ENCODE measurements at places on chromosomes 1 and 21.

GRCh38 chr1:156554971-156555370 is 17.4 kb downstream of the IQGAP3 start:
- ATAC-seq = no peak

DNA sequence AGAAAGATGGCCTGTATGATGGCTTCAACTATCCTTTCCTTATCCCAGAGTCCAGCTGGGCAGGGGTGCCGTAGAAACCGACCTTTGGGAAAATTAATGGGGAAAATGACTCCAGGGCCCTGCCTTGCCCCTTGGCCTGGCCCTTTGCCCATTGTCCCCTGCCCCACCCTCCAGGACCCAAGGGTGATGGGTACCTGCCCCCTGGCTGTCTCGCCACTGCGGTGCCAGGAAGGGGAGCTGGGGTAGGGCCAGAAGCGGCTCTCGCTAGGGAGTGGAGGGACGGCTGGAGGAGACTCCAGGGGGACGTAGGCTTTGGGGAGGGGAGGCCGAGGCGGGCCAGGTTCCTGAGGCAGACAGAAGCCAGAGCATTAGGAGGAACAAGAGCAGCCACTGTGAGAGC is 29.1 kb upstream of the GOLT1A start:
- ATAC-seq = no peak

GRCh38 chr1:243251539-243251938 is 3.5 kb downstream of the CEP170 start:
- no peak for ATAC-seq

DNA sequence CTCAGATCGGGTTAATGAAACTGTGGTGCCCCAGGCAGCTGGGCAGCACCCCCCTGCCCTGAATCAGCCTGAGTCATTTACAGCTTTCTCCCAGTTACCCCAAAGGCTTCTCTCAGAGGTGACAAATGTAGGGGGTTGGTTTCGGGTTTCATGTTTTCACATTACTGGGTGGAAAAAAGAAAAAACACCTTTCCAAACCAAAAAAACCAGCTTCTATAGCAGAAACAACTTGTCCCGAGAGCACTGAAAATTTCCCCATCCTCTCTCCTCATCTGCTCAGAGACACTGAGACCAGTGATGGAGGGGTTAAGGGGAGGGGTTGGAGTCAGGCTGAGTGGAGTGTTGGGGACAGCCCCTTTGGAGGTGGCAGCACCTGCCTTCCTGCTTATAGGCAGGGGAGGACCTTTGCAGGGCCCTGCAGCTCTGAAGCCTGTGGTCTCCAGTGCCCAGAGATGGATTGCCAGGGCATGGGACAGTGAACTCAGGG is 15.6 kb downstream of the UTP11 start:
- peak; percentile 88 for ATAC-seq

DNA sequence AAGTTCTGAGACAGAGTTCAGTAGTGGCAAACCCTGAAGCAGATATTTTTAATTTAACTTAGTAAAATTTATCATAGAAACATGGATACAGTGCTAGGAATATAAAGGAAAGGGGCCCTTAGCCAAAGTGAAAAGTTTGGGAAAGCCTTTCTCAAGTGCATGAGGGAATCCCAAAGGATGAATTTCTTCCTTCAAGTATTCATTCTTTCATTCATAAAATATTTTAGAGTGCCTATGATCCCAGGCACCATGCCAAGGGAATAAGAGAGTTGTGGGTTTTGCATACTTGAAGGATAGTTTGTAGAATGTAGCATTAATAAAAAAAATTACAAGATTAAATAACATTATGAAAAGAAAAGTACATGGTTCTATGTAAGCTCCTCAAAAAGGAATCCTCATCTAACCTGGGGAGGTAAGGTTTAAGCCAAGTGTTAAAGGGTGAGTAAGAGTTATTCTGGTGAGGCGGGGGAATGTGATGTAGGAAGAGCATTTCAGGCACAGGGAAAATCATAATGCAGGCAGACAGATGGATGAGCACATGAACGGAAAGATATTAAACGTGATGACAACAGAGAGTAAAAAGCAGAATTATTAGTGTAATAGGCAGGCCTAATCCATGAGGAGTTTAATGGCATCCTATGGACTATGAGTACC is 40.4 kb upstream of the NTNG1 start:
- ATAC-seq = no peak

DNA sequence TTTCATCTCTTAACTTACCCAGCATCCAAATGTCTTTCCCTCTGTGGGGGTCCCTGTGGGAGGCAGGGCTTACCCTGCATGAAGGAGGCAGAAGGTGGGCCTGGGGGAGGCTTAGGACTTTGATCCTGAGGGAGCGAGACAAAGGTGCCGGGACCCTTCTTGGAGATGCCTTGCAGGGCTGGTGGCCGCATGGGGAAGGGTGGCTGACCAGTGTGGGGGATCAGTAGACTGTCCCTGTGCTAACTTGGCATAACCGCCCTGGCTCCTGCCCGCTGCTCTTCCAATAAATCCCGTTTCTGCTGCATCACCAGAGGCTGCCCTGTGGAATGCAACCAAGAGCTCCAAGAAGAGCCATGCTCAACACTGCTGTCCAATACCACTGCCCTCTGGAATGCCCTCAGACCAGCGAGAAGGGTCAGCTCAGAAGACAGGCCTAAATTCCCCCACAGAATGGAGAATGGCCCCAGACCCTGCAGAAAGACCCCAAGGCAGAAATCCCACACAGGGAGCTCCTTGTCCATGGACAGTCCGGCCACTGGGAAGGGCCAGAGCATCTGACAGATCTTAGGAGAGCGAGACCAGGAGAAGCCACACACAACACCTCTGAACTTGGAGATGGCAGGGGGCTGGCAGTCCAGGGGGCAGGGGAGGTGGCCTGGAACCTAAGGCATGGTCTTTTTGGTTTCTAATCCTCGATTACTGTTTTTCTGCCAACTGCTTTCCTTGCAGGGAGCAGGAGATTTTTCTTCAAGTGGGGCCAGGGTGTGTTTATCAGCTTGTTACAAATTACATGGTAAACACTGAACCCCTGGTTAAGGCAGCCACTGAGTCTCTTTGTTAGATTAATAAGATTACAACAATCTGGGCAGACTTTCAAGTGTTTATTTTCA is 46.7 kb upstream of the DMRTB1 start:
- no peak for ATAC-seq

- no peak for ATAC-seq
Measured at GRCh38 chr1:219128957-219129356, 44.7 kb upstream of the LYPLAL1 start.

DNA sequence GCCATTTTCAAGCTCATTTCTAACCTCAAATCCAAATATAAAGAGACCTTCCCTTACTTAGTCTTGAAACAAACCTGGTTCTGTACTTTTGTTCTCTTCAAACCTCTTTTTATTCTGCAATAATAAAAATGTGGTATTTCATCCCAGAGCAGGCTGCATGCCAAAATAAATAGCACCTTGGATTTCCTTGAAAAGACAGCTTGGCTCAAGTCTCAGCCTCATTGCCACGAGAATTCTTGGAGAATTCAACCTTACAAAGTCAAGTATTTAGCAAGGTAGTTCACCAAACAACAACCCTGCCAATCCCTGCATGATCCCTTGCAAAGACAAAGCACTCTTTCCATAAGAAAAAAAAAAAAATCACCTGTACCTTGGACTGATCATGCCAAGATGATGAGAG is 33.8 kb downstream of the KANK4 start:
- ATAC-seq = no peak

GRCh38 chr1:156748670-156749418 is 2.6 kb downstream of the HDGF start:
- ATAC-seq = peak; percentile 30

DNA sequence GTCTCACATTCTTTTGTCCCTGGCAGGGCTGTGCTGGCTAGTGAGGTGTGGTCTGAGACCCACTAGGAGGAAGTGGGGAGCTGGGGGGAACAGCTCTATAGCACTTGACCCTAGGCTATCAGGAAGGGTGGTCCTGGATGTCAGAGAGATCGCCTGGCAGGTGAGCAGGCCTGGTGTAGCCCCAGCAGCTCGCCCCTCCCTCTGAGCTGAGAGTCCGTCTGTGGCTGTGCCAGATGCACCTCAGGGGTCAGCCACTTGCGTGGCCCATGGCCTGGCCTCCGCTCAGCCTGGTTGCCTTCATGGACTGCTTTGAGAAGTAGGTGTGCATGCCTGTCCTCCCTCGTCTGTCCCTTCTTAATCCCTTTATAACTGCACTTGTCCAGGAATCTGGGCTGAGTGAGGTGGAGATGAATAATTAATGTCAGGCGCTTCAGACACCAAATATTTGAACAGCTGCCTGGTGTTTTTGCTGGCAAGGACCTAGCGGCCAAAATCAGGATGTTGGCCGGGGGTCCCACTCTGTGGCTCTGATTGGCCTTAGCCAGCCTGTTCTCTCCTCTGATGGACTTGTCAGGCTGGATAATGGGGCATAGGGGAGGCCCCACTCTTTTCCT is 30.5 kb downstream of the TMEM53 start:
- no peak for ATAC-seq

- ATAC-seq = no peak
Measured at GRCh38 chr1:30318413-30318812, 405.0 kb downstream of the MATN1 start.

- ATAC-seq = no peak
Measured at GRCh38 chr21:16900685-16901084, 612.2 kb upstream of the CXADR start.

GRCh38 chr1:14253676-14254075 is 344.8 kb upstream of the KAZN start:
- ATAC-seq = no peak

DNA sequence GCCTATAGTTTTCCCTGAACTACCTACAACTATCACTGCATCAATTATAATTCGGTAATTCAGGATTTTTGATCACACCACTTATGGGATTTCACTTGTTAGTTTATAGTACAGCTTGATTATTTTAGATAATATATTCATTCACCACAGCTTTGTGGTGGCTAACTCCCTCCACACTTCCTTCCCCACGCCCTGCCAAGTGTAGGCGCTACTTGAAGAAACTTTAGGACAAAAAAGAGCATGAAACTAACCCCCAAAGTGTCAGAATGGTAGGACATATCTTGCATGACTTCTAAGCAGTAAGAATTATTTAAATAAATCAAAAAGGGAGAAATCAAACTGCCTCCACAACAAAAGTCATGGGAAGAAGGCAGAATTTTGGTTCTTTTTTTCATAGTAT is 70.1 kb downstream of the LHX9 start:
- no peak for ATAC-seq

DNA sequence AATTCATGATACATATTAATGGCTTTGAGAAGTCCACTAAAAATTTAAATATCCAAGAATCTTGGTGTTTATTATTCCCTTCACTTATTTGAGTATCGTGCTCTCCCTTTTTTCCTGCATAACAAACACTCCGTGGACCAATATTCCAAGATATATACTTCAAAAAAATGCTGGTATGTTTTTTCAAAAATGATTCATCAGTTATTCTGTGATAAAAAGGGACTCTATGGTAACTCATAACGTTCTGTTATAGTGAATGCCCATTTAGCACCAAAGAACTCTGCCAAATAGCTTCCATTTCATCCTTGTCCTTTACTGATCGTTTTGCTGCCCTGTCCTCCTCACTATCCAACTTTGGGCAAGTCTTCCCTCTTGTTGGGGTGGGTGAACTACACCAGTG is 12.9 kb downstream of the GIPC2 start:
- no peak for ATAC-seq

- no peak for ATAC-seq
Measured at GRCh38 chr1:203153051-203153988, 22.3 kb downstream of the MYBPH start.

Measured in activated T-helper 17 cell treated with anti-CD3 and anti-CD28 coated beads, Interleukin-2, amount 50 U/mL, for 72 hours (primary cell).